Stimulated activated CD8-positive, alpha-beta memory T cell treated with anti-CD3 and anti-CD28 coated beads, Interleukin-7, amount 100 ng/mL, for 1 hour (primary cell): ENCODE measurements at places on chromosomes 5 and 9.
A peak's percentile ranks its signal among the peaks of the same experiment; 100 is the strongest.

GRCh38 chr9:26689041-26689440 lies 203.6 kb downstream of the CAAP1 start:
- no peak for DNase-seq

- no peak for DNase-seq
Observed at GRCh38 chr9:95177617-95178016, 139.9 kb downstream of the FANCC start.

DNA sequence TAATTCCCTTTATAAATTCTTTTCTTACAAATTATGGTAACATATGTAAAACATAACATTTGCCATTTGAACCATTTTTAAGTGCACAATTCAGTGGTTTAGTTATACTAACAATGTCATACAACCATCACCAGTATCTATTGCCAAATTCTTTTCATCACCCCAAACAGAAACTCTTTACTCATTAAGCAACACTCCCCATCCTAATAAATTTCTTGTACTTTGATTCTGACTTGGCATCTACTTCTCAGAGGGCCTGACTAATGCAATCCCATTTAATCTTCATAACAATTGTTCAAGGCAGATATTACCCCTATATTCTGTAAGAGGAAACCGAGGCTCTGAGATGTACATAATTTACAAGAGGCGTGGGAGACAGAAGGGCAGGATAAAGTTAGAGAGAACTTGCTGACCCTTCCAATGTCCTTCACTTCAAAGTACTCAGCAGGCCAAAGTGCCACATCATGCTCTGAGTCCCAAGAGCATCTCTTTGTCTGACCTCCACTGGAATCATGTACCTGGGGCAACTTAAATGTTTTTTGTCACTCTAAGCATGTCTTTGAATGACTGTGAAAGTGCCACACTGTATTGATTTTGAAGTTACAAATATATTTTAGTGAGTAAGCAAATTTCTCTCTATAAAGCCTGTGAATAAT lies 255.3 kb downstream of the KIF4B start:
- no peak for DNase-seq

GRCh38 chr5:116492016-116492623 lies 82.5 kb downstream of the SEMA6A start:
- DNase-seq: no peak

GRCh38 chr9:105432247-105432842 lies 15.5 kb upstream of the FSD1L start:
- no peak for DNase-seq

- DNase-seq: no peak
Observed at GRCh38 chr9:116574027-116574679, 113.0 kb upstream of the TRIM32 start.

- no peak for DNase-seq
Observed at GRCh38 chr5:6788956-6789649, 75.9 kb downstream of the TENT4A start.

- DNase-seq: peak; percentile 37
Observed at GRCh38 chr5:98927242-98927988, 1.4 kb downstream of the CHD1 start.

GRCh38 chr5:68032216-68032762 lies 183.3 kb upstream of the PIK3R1 start:
- DNase-seq: no peak

- DNase-seq: no peak
Observed at GRCh38 chr5:168931638-168932345, 352.6 kb upstream of the PANK3 start.

- no peak for DNase-seq
Observed at GRCh38 chr9:87148331-87149104, 201.2 kb upstream of the GAS1 start.

GRCh38 chr5:137624786-137625349 lies 111.0 kb downstream of the KLHL3 start:
- no peak for DNase-seq

- DNase-seq: no peak
Observed at GRCh38 chr5:109725135-109725534, 35.4 kb downstream of the MAN2A1 start.

DNA sequence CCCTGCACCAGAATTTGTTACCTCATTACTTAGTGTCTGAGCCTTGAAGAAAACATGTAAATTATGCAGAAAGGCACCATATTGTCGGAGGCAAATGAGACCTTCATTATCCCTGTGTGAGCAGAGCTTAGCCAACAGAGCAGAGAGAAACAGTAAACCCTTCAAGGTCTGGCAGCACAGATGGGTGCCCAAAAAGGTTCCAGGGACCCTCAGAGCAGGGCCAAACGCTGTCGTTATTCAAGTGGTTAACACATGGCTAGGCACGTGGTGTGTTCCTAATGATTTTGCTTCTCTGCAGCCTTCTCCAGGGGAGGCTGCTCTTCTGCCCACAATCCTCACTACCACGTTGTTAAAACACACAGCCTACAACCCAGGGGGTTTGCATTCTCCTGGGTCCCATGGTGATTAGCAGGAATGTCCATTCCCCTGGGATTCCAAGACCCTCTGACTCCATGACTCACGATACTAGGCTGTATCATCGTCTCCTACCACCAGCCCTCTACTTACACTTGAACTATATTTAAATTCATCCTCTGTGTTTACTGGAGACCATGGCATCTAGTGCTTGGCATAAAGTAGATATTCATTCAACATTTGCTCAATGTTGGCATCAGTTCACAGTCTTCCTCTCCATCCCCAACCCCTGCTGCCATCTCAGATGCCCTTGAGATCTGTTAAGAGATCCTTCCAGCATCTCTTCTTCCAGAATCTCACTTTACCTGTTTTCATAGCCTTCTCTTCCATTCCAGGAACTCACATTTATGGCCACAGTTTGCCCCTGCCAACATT lies 174.5 kb upstream of the RAD23B start:
- no peak for DNase-seq

- no peak for DNase-seq
Observed at GRCh38 chr5:149628221-149628620, 46.9 kb downstream of the ARHGEF37 start.

GRCh38 chr5:61402244-61402823 lies 70.3 kb downstream of the ZSWIM6 start:
- DNase-seq: no peak

DNA sequence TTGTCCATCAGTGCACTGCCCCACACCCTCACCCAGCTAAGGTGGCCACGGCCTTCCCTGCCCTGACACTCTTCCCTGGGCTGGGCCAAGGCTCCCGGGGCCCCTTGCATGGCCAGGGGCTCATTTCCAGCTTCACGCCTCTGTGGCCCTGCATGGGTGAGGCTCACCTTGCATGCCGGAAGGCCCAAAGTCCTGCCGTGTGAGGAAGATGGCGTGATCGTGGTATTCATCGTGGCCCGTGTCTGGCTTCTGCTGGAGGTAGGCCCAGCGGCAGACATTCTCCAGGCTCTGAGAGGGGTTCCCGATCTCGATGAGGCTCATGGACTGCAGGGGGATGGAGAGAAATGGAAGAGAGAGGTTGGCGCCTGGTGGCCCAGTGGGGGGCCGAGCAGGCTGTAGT lies 98.4 kb downstream of the ZNF354C start:
- no peak for DNase-seq

GRCh38 chr5:117195076-117195475 lies 620.5 kb upstream of the SEMA6A start:
- no peak for DNase-seq

DNA sequence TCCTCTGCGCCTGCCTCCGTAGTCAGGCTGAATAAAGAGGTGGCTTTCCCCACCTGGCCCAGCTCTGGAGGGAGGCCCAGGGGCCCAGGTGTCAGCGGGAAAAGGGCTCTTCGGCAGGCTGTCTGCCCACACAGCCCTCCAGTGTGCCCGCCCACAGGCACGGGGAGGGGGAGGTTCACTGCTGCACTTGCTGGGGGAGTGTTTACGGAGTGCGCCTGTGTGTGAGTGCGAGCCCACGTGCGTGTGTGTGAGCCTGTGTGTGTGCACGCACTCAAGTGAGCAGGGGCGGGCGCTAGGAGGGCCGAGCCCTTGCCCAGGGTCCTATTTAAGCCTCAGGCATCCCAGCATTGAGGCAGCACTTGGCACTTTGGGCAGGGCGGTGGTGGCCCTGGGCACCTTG lies 10.9 kb downstream of the DNLZ start:
- DNase-seq: no peak

DNA sequence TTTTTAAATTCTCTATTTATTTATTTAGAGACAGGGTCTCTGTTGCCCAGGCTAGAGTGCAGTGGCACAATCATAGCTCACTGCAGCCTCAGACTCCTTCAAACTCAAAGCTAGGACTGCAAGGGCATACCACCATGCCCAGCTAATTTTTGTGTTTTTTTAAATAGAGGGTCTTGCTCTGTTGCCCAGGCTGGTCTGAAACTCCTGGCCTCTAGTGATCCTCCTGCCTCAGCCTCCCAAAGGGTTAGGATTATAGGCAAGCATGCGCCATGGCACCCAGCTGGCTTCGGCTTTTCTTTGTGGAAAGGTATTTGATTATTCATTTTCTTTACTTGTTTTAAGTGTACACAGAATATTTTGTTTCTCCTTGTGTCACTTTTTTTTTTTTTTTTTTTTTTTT lies 5.2 kb downstream of the ZNF346 start:
- DNase-seq: no peak

DNA sequence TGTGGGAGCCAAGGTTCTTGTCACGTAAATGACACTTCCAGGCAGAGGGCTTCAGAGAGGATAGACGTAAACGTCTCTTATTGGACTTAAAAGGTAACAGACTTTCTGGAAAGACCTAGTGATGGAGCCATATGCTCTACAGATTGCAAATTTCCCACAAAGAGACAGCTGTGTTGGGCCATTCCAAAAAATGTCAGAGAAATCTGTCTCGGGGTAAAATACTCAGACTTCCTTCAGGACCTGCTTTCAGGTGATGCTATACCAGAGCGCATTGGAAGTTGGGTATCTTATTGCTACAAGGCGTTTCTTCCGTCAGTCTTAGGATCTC lies 29.2 kb downstream of the PROP1 start:
- no peak for DNase-seq
